T follicular helper cell (primary cell): ENCODE measurements at places on chromosomes 2 and 18.

GRCh38 chr2:148524519-148524919 is 120.0 kb upstream of the EPC2 start:
- DNase-seq, result peak; percentile 51

- DNase-seq, result no peak
Observed at GRCh38 chr2:213202011-213202410, 50.6 kb upstream of the IKZF2 start.

GRCh38 chr2:156562124-156562523 is 125.9 kb downstream of the GPD2 start:
- no peak for DNase-seq

DNA sequence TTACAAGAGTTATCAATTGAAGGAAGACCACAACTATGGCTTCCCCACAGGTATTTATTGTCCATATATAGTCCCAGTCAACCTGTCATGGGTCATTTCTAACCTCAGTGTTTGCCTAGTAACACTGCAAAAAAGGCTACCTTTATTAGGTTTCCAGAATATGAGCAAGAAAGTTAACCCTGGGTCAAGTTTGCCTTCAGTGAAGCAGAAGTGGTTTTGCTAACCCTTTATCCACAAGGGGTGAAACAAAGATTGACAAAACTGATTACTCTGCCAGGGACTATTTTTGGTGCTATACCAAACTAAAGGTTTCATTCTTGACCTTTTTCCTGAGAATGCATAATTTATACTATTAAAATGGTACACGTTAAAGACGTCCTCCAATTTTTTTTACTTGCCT is 28.8 kb downstream of the SP100 start:
- no peak for DNase-seq

GRCh38 chr2:65608466-65608865 is 176.1 kb upstream of the SPRED2 start:
- no peak for DNase-seq

- no peak for DNase-seq
Observed at GRCh38 chr18:41624460-41624859, 330.6 kb upstream of the PIK3C3 start.

DNA sequence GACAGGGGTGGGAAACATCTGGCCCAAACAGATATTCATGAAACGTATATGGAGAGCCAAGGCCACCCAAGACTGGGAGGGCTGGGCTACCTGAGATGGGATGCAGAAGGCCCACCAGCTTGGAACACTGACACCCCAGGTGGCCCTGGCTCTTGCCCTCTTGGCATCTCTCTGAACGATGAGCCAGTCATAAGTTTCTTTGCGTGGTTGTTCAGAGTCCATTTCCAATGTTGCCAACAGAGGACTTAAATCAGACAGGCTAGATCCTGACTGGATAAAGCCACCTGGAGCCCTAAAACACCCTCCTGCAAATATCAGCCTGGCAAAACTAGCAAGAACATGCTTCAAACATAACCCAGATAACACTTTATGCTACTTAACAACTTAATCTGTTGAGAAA is 42.6 kb downstream of the LPIN2 start:
- DNase-seq, result no peak

DNA sequence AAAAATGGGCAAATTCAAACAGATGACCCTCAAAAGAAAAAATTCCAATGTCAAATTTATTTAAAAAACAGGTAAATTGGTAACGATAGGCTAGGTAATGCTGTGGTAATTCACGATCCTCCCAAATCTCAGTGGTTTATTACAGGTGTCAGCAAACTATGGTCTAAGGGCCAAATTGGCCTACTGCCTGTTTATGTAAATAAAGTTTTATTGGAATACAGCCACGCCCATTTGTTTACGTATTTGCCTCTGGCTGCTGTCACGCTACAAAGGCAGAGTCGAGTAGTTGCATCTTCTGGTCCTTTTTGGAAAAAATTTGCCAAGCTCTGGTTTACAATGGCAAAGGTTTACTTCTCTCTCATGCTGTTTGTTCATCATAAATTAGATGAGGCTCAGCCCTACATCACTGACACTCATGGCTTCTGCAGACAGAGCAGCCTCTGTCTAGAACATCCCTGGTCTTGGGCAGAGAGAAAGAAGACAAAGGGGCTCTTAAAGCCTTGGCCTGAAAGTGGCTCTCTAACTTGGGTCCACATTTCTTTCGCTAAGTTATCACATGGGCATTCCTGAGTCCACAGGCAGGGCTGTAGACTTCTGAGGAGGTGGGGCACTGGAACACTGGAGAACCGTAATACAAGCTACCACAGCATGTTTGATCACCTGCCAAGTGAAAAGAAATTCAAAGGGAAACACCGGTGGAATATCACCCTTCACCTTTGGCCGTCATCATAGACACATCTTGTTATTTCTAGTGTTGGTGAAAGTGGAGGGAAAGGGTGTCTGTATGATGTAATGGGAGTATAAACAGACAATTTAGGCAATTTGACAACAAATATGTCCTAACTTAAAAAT is 34.8 kb downstream of the SP110 start:
- no peak for DNase-seq

- DNase-seq, result no peak
Observed at GRCh38 chr2:8822218-8822617, 15.2 kb downstream of the KIDINS220 start.

DNA sequence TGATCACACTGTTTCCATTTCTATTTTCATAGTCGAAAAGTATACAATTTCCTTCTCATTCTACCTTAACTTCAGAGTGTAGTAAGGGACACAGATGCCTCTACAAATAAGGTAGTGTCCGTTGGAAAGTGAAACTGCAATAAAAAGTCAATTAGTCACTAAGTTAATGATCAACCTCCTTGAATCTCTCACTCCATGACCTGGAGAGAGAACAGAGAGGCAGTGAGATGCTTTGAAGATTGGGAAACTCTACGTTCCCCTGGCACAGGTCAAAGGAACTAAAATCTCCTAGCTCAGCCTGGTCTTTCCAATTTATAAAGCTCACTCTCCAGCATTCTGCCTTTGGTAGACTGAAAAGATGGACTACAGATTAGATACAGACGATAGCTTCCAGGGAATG is 153.8 kb upstream of the ACAA2 start:
- no peak for DNase-seq

DNA sequence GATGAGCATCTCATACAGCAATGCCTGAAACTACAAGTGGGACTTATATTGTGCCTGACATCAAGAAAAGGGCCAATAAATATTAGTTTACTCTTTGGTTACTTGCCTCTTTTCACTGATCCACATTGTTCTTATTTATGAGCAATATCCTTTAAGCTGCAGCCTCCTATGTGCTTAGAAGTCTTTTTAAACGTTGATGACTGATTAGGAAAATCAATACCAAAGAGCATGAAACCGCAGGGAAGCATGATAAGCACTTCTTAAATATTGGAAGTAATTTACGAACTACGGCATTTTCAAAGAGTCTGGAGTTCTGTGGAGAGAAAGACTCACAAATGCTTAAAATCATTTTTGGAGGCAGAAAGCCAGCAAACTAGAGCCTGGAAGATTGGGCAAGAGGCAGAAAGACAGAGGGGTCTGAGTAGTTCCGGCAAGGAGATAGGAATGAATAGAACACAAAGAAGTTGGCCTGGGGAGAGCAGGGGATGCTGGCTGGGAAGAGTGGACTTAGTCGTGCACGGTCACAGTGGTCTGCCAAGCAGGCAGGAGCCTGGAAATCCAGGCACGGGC is 122.6 kb upstream of the NOSTRIN start:
- DNase-seq, result no peak

- DNase-seq, result no peak
Observed at GRCh38 chr18:42922363-42922762, 193.1 kb downstream of the RIT2 start.

- no peak for DNase-seq
Observed at GRCh38 chr2:106572541-106573450, 85.6 kb downstream of the CD8B2 start.

DNA sequence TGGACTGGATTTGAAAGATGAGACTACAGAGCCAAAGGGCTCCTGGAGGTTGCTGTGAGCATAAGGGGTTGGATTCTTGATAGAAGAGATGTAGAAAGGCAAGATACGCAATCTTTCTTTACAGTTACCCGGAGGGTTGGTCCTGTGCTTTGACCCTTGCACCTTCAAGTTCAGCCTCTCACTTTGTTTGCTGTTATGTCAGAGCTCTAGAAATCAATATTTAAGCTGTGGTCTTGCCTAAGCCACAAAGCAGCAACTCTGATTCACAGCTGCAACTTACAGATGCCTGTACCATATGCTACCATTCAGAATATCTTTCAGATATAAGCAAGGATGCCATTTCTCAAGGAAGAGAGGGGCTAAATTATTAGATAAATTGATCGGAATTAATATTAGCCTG is 943.1 kb upstream of the LRRTM1 start:
- no peak for DNase-seq

GRCh38 chr18:9365406-9365805 is 30.8 kb downstream of the TWSG1 start:
- no peak for DNase-seq

GRCh38 chr2:108253106-108253505 is 13.3 kb downstream of the SULT1C3 start:
- no peak for DNase-seq

- no peak for DNase-seq
Observed at GRCh38 chr2:200235533-200235932, 71.0 kb upstream of the SPATS2L start.

DNA sequence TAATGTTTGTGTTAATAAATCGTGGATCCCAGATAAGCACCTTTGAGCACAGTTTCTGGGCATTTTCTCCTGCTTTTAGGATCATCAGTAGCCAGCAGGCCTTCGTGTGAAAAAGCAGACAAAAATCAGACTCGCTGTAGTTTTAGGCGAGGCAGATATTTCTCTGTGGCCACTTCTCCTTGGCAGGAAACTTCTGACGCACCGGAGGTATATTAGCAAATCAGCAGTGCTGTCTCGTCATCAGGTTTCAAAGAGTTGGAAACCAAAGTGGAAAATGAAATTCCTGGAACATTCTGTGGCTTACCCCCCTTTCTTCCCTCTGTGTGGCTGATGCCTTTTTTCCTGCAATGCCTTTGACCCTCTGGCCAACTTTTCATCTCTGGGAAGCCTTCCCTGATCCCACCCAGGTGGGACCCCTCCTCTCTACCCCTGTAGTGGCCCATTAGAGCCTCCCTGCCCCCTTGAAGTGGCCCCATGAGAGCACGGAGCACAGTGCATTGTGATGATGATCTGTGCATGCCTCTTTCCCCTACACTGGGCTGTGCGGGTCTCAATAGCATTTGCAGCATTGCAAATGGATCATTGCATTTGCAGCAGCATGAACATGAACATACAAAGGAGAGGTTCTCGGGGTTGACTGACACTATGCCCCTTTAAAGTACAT is 93.3 kb downstream of the RNF144A start:
- DNase-seq, result no peak

- DNase-seq, result peak; percentile 94
Observed at GRCh38 chr2:27890924-27891672, 569 bp downstream of the BABAM2 start.

GRCh38 chr18:59139291-59139614 is 431 bp upstream of the SEC11C start:
- DNase-seq, result peak; percentile 90

GRCh38 chr2:39658371-39658770 is 7.3 kb upstream of the TMEM178A start:
- no peak for DNase-seq
